LoVo (cell line): ENCODE measurements at places on chromosomes 2 and 18.

- DNase-seq = no peak
These were observed 22.9 kb upstream of the GPR55 start for GRCh38 chr2:230947908-230948365.

DNA sequence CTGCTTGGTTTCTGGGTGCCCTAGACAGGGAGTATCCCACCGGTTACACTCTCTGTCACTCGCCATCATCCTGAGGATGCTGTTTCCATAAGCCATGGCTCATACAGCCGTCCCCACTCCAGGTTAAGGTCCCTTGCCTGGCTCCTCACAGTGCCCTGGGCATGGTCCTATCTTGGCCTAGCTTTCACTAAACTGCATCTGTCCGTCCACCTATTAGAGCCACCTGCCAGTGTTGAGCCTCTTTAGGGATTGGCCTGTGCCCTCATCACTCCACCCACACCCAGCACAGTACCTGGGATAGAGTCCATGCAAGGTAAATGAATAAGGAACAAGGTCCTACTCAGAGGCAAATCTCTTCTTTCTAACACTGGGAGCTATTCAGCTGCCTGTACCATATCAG lies 320.1 kb downstream of the GBX2 start:
- no peak for DNase-seq

GRCh38 chr2:16628314-16628713 lies 37.3 kb downstream of the CYRIA start:
- no peak for DNase-seq

GRCh38 chr2:211800001-211800400 lies 738.6 kb downstream of the ERBB4 start:
- DNase-seq = no peak

DNA sequence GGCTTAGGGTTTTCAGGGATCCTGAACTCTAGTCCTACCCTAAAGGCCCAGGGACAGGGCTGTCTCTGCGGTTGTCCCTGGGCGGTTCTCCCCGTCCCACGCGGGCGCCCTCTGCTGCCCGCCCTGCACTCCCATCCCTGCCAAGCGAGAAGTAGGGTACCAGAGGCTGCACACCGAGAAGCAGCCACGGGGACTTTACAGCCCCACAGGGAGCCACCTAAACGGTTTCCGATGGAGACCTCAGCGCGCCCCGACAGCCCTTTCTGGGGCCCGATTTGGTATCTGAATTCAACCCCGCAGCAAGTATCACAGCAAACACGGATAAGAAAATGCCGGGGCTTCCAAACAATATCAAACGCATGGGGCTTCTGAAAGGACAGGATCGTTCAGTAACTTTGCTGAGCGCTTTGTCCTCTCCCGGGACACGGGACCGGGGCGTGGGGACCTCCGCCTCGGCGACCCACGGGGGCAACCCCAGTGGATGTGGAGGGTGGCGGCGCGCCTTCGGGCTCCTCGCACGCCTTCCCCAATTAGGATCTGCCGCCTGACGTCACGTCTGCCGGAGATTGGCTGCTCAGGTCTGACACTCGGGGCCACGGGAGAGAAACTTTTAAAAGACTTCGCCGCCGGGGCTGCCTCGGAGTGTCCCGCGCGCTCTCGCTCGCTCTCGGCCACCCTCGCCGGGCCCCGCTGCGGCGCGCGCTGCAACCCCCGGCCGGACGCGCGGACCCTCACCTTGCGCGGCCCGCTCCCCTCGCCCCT lies at the start of gene LTBP1:
TSS of gene LTBP1 (plus strand) at position 640 of the 762 bp plus-strand sequence. CDS start 372 bp downstream, outside the sequence.
- DNase-seq = peak; percentile 78

- DNase-seq = peak; percentile 7
These were observed 865.1 kb upstream of the VRK2 start for GRCh38 chr2:57181315-57182038.

- no peak for DNase-seq
These were observed 45.9 kb downstream of the RPIA start for GRCh38 chr2:88737385-88737784.

GRCh38 chr18:57789090-57789489 lies 14.0 kb downstream of the ATP8B1 start:
- DNase-seq = no peak

DNA sequence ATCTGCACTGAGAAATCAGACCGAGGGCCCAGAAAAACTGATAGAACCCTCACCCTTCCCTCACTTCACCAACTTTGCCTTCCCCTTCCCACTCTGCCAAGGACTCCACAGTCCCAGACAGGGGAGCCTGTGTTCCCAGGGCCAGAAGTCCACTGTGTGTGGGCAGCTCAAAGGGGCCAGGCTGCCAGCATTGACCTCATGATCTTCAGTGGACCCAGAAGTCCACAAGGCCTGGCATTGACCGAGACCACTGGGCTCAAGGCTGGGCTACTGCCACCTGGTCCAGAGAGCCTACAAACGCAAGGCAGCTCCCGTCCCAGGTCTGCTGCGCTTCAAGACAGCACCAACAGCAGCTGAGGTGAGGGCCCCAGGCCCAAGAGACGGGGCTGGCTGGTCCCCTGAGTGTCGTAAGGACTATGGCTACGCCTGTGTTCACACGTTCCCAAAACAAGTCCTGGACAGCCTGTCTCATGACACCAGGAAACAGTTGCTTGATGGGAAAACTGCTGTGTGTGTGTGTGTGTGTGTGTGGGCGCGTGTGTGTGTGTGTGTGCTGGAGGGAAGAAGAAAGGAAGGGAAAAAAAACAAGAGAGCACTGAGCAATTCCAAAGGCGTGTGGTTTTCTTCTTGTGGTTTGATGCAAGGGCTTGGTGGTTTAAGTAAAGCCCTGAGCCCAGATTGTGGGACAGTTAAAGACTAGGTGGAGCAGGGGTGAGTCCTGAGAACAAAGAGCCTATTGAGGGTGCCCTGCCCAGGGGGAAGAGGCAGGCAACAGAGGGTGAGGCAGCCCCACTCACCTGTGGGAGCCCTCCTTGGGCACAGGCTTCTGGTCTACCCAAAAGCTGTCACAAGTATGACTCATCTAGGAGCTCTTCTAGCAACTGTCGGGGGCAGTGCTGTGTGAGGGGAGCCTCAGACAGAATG lies 46.6 kb upstream of the ZBTB7C start:
- DNase-seq = peak; percentile 95

DNA sequence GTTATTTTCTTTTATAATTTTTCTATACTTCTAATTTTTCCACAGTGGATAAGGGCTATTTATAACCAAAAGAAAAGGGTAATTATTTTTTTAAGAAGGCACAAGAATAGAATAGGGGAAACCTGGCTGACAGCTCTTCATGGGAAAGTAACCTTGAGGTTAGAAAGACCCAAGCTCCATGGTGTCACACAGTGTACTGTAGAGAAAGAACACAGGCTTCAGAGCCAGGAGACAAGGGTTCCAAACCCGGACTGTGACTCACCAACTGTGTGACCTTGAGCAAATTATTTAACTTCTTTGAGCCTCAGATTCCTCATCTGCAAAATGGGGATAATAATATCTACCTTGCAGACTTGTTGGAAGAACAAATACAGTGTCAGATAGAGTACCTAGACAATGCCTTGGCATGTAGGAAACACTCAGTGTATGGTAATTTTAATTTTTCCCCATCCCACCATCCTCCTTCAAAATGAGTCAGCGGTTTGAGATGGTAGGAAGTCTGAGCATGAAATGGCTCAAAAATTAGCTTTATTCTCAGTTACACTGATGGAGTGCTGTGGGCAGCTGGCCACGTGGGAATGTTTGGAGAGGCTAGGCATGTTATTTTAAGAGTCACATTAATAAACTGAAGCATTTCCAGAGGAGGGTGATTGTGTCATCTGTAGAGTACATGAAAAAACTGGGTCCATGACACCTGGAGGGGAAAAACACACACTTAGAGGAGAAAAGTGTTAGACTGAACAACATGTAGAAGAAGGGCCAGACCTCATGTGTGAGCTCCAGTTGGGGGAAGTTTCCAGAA lies 36.7 kb downstream of the TMEM37 start:
- DNase-seq = no peak

GRCh38 chr18:8685141-8685913 lies 20.0 kb upstream of the MTCL1 start:
- no peak for DNase-seq
